ENCODE measurements at places on chromosomes 7 and 10.

DNA sequence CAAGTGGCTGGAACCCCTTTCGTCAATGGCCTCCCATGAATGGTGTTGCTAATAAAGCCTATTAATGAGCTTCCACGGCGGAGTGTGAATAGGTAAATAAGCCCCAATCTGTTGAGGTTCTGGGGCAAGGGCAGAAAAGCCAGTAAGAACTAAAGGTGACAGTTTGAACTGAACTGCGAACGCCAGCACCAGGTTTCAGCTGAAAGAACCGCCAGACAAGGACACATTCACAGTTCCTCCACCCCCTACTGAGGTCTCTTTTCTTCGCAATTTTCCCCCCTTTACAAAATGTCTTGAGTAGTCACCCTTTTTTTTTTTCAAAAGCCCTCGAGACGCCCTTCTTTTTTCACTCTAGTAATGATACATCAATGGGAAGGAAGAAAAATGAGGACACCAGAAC is 2.4 kb upstream of the FGFR2 start:
- no peaks in the 10 kb centered on the region for H3K36me3 ChIP-seq
- H3K27ac ChIP-seq, result no peak overlapping the region
- no peak for DNase-seq
- peaks cover 18% of the 10 kb centered on the region for H3K4me1 ChIP-seq
- peaks cover 12% of the 10 kb centered on the region for H3K27me3 ChIP-seq

- no peak for DNase-seq
- H3K27ac ChIP-seq, result peak overlapping the region; percentile 71
- H3K27me3 ChIP-seq, result no peaks in the 10 kb centered on the region
- no peaks in the 10 kb centered on the region for H3K36me3 ChIP-seq
Observed at GRCh38 chr7:139430443-139430842, 53.0 kb downstream of the KLRG2 start.

DNA sequence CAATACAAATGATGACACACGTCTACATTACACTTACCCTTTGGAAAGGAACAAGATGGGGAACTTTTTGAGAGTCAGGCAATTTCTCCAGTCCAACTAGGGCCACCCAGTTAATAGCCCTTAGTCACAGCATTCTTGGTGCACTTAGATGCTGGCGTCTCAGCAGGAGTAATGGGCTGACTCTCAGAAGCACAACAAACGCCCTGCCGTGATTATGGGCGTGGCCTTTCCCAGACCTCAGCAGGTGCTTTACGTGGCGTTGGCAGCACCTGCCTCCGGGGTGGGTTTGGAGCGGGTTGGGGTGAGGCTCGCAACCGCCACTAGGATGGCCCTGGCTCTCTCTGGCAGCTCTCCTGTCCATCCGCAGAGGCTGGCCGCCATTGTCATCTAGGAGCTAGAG is 147.6 kb upstream of the SHH start:
- H3K36me3 ChIP-seq, result no peaks in the 10 kb centered on the region
- DNase-seq, result no peak
- H3K27ac ChIP-seq, result no peak overlapping the region
- no peaks in the 10 kb centered on the region for H3K4me1 ChIP-seq

- H3K27me3 ChIP-seq, result no peaks in the 10 kb centered on the region
- H3K36me3 ChIP-seq, result no peaks in the 10 kb centered on the region
- no peak overlapping the region for H3K4me3 ChIP-seq
- peaks cover 23% of the 10 kb centered on the region for H3K4me1 ChIP-seq
Observed at GRCh38 chr10:35442028-35442427, 105.7 kb downstream of the CCNY start.

- H3K27me3 ChIP-seq, result no peaks in the 10 kb centered on the region
- DNase-seq, result peak; percentile 58
- H3K36me3 ChIP-seq, result no peaks in the 10 kb centered on the region
- H3K4me3 ChIP-seq, result no peak overlapping the region
Observed at GRCh38 chr10:89283936-89284475, 17.8 kb upstream of the IFIT2 start.

GRCh38 chr10:96972264-96972663 is 140.2 kb downstream of the LCOR start:
- H3K4me1 ChIP-seq, result no peaks in the 10 kb centered on the region
- DNase-seq, result no peak
- no peak overlapping the region for H3K4me3 ChIP-seq
- no peak overlapping the region for H3K27ac ChIP-seq
- no peaks in the 10 kb centered on the region for H3K27me3 ChIP-seq

- no peak overlapping the region for H3K27ac ChIP-seq
- H3K36me3 ChIP-seq, result no peaks in the 10 kb centered on the region
- H3K4me1 ChIP-seq, result no peaks in the 10 kb centered on the region
- H3K27me3 ChIP-seq, result no peaks in the 10 kb centered on the region
- H3K4me3 ChIP-seq, result no peak overlapping the region
Observed at GRCh38 chr10:10956681-10957542, 60.8 kb upstream of the CELF2 start.

GRCh38 chr7:150737265-150738055 is at the start of gene GIMAP5:
TSS of gene GIMAP5 (plus strand) at chr7:150737418. CDS start at chr7:150740885, 3,467 bp downstream.
- H3K27ac ChIP-seq, result no peak within 1 kb of the TSS
- DNase-seq, result no peak
- peaks cover 4% of the 10 kb centered on the region for H3K4me1 ChIP-seq

GRCh38 chr10:80580638-80581468 is 43.2 kb downstream of the SH2D4B start:
- no peak for DNase-seq
- H3K27me3 ChIP-seq, result no peaks in the 10 kb centered on the region
- no peak overlapping the region for H3K4me3 ChIP-seq

GRCh38 chr10:15419279-15419874 is 48.3 kb upstream of the FAM171A1 start:
- no peak overlapping the region for H3K4me3 ChIP-seq
- DNase-seq, result peak; percentile 55
- H3K36me3 ChIP-seq, result no peaks in the 10 kb centered on the region
- no peaks in the 10 kb centered on the region for H3K4me1 ChIP-seq
- no peak overlapping the region for H3K27ac ChIP-seq

DNA sequence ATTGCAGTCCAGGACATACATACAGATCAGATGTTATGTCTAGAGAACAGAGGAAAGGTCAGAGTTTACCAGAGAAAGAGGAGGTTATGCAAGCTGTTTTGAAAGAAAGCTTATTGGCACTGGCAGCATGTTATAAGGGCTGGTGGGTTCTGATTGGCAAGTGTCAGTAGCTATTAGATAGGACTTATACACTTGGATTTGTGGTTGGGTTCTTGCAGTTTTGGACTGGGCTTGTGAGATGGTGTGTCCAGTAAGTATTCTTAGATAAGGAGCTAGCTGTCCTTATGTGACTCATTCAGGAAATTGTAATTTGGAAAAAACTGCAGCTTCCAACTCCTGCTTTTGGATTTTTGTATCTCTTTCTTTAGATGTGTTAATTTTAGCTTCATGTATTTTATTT is 130.7 kb upstream of the NAMPT start:
- H3K27ac ChIP-seq, result no peak overlapping the region
- no peak overlapping the region for H3K4me3 ChIP-seq
- no peak for DNase-seq
- H3K36me3 ChIP-seq, result no peaks in the 10 kb centered on the region
- peaks cover 39% of the 10 kb centered on the region for H3K4me1 ChIP-seq

- DNase-seq, result no peak
- no peaks in the 10 kb centered on the region for H3K27me3 ChIP-seq
- H3K27ac ChIP-seq, result no peak overlapping the region
- no peaks in the 10 kb centered on the region for H3K4me1 ChIP-seq
- no peak overlapping the region for H3K4me3 ChIP-seq
Observed at GRCh38 chr7:7256731-7257274, 74.5 kb downstream of the C1GALT1 start.

GRCh38 chr7:123398921-123399320 is 135.5 kb downstream of the IQUB start:
- no peaks in the 10 kb centered on the region for H3K36me3 ChIP-seq
- H3K4me3 ChIP-seq, result no peak overlapping the region
- no peaks in the 10 kb centered on the region for H3K27me3 ChIP-seq
- no peak for DNase-seq
- no peak overlapping the region for H3K27ac ChIP-seq

- no peaks in the 10 kb centered on the region for H3K36me3 ChIP-seq
- no peak overlapping the region for H3K27ac ChIP-seq
- H3K4me3 ChIP-seq, result no peak overlapping the region
- H3K4me1 ChIP-seq, result no peaks in the 10 kb centered on the region
Observed at GRCh38 chr10:97109547-97109946, 76.2 kb downstream of the SLIT1 start.

GRCh38 chr7:142856565-142857245 is 1.8 kb downstream of the EPHB6 start:
- peak; percentile 51 for DNase-seq
- peaks cover 2% of the 10 kb centered on the region for H3K36me3 ChIP-seq
- no peak overlapping the region for H3K4me3 ChIP-seq
- H3K27ac ChIP-seq, result peak overlapping the region; percentile 79
- H3K4me1 ChIP-seq, result peaks cover 37% of the 10 kb centered on the region
- H3K27me3 ChIP-seq, result no peaks in the 10 kb centered on the region

GRCh38 chr7:14960721-14961120 is 58.2 kb upstream of the DGKB start:
- no peak for DNase-seq
- H3K4me1 ChIP-seq, result no peaks in the 10 kb centered on the region
- no peak overlapping the region for H3K4me3 ChIP-seq
- H3K27me3 ChIP-seq, result no peaks in the 10 kb centered on the region
- H3K27ac ChIP-seq, result no peak overlapping the region

GRCh38 chr10:73773152-73773879 is 8.5 kb upstream of the CHCHD1 start:
- H3K36me3 ChIP-seq, result peaks cover 13% of the 10 kb centered on the region
- DNase-seq, result no peak
- peak overlapping the region; percentile 90 for H3K27ac ChIP-seq

All from body of pancreas (tissue), 4 donors.